ENCODE measurements at places on chromosomes 1 and 21.
A peak's percentile ranks its signal among the peaks of the same experiment; 100 is the strongest.

- DNase-seq: no peak
These were observed 22.2 kb downstream of the KCNN3 start for GRCh38 chr1:154847891-154848290.

- no peak for DNase-seq
These were observed 54.7 kb upstream of the BEND5 start for GRCh38 chr1:48831120-48831978.

DNA sequence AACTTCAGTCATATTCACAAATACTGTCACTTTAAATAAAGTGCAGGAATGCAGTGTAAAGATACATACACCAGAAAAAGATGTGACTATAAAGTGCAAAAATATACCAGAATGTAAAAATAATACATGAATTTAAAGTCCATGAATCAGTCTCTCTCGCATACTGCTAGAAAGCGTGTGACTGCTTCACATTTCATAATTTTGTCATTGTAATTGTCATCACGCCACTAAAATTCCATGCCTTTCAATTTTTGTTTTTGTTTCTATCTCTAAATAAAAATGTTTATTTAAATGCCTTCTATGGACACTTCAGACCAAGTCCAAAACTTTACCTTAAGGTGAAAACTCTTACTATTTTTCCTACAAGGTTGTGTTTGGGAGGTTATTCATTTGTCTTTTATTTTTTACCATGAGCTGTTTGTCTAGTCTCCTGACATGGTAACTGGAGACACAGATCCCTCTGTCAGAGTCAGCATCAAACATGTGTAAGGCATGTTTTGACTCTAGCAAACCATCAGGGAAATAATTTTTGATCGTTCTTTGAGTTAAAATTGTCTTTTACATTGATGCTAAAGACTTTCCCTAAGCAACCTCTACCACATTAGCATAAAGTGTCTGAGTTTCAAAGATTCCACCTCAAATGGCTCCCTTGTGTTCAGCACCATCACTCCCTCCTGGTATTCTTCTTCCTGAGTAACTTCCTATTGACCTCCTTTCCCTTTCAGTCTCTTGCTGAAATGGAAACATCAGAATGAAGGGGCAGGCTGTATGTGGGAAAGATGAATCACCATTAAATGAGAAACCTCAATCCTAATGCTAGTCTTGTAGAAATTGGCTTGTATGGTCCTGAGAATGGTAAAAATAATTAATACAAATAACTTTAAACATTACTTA is 14.0 kb upstream of the AIM2 start:
- DNase-seq: no peak

DNA sequence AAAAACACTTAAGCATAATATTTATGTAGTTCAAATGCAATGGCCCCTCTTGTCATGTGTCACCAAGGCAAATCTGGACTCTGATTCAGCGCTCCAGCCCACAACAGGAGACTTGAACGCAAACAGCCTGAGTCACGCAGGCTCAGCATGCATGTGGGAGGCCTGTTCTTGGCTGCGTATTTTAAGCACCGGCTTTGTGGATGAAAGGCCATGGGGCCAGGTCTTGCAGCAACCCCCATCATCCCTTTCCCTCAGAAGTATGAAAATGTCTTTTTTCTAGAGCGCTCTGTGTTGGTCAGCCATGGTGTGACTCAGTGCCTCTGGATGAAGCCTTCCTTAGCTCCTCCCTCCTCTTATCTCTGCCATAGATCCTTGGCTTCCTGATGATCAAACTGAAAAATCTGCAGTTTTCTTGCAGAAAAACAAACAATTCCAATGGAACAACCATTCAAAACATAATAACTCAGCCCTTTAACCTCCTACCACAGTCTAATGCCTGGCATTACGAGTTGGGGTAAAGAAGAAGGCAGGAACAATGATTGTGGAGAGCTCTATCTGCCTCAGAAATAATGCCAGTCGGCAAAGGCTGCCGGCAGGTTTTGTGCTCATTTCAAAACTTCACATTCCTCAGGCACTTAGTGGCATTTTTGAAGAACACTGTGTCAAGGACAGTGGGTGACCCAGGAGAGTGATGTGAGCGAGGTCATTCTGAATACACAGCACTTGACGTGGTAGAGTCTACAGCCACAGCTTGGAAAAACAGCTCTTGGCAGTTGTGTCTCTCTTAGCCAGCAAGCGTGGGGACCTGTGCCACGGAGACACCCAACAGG is 167.5 kb downstream of the CLIC6 start:
- peak; percentile 92 for DNase-seq
